ENCODE measurements at places on chromosomes 11 and 22.

- no peak for DNase-seq
These were observed 178.7 kb downstream of the CADM1 start for GRCh38 chr11:115325523-115325922.

DNA sequence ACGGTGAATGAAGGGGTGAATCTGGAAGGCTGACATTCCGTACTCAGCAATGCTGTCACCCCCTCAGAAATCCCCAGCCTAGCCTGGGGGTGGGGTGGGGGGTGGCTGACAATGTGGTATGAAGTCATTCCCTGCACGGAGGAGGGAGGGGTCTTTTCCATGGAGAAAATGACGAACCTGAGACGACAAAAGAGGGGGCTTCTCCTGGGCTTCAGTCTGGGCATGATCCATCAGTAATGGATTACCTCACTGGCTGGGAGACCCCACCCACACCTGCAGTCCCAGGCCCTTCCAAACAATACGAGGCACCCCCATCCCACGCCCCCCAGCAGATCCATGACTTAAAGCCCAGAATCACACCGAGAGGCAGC lies 1.0 kb downstream of the KIAA0930 start:
- no peak for DNase-seq

DNA sequence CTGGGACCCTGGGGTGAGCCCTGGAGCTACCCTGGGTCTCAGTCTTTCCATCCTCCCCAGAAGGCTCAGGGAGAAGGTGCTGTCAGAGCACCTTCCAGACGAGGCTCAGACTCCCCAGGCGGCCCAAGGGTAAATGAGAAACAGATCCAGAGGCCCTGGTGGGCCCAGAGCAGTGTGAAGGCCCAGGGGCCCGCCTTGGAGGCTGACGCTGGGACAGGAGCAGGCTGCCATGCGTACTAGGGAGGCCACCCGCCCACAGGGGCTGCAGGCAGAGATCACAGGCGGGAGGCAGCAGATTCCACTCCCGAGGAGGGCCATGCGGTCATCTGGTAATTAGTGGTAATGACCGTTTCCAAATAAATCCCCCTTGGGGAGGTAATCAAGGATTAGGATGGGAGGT lies 5.2 kb downstream of the WNT11 start:
- DNase-seq, result no peak

DNA sequence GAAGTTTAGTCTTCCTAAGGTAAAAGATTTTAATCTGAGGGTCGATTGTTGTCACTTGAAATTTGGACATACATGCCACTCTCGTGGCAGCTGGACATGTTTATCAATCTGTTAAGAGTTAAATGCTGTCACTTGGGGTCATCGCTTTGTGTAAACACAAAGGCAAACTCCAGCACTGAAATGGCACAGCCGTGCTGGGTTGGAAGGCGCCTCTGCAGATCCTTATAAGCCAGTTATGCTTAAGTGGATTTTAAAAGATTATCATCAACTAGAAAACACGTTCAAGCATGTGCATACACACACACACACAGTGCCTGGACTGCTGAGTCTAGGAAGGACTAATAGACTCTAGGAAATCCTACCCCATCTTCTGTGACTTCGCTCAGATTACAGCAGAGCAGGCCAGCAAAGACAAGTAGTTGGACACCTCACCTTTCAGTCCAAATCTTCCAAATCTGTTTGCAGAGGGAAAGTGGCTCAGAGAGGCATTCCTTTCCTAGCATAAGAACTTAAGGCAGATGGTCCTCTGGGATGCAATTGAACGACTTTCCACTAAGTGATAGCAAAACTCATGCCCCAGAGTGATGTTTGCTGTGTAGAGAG lies 83.7 kb downstream of the CACNG2 start:
- no peak for DNase-seq

DNA sequence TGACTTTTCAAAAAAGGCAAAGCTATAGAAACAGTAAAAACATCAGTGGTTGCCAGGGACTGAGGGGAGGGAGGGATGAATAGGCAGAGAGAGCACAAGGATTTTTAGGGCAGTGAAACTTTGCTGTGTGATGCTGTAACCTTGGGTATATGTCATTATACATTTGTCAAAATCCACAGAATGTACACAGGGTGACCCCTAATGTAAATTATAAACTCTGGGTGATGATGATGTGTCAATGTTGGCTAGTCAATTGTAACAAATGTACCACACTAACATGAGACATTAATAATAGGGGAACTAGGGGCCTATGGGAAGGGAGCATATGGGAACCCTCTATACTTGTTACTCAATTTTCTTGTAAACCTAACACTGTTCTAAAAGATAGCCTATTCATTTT lies 24.8 kb downstream of the RIBC2 start:
- no peak for DNase-seq

GRCh38 chr11:64364435-64364834 lies 5.5 kb downstream of the RPS6KA4 start:
- no peak for DNase-seq

- DNase-seq, result peak; percentile 68
These were observed 5.4 kb downstream of the GRK2 start for GRCh38 chr11:67271541-67272284.

DNA sequence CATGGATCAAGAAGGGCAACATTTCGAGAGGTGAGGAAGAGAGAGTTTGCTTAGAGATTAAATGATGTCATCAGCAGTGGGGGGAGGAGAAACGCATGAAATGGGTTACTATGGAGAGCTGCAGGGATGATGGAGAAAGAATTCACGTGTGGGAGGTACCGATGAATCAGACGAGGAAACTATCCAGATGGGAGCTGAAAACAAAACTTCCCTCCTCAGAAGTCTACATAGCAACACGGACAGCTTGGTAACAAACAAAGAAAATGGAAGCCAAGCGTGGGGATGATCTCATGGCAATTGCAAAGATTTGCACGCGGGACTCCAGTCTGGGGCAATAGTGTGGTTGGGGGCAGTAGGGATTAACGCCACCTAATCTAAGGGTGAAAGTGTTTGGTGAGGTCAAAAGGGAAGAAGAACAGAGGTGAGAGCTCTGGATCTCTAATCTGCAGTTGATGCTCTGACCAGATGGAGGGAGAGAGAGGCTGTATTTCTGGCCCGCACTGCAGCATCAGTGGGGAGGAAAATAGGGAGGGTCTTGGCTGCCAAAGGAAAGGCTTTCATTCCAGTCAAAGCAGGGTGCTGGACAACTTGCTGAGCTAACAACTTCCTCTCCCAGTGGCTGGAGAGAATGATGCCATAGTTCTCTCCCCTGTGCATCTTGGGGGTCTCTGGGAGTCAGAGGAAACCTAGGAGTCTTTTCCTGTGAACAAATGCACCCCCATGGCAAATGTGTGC lies 43.4 kb upstream of the CSNK2A3 start:
- DNase-seq, result no peak

GRCh38 chr11:8631395-8632118 lies 37.5 kb upstream of the STK33 start:
- no peak for DNase-seq

DNA sequence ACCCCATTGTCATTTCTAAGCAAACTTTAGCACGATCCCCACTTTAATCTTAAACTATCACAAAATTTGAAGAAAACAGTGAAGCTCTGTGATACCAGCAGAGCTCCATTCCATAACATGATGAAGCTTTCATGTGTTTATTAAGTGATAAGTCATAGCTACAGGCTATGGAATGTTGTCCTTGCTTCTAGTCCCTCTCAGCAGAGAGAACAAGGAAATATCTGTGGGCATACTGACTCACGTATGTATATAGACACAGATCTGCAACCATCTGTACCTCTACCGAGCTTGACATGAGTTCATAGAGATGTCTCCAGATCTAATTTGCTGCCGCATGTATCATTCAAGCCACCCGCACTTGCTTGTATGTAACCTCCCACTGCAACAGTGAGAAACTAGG lies 588.9 kb downstream of the ETS1 start:
- no peak for DNase-seq

DNA sequence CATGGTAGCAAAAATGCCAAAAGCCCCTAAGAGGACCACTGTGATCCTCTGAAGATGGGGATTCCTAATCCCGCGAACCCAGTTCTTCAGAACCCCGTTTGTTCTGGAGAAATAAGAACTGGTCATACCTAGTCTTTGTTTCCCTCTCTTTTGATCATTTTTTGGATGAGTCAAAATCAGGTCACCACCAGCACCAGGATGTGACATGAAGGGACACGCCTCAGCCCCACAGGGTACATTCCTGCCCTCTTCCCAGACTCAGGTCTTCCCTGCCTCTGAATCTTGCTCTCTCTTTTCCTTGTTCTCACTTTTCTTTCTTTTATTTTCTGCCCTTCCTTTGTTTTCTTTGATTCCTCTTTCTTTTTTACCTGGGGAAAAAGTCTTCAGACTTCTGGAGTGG lies 14.6 kb upstream of the ANO1 start:
- no peak for DNase-seq

GRCh38 chr22:27416511-27417420 lies 384.8 kb downstream of the MN1 start:
- DNase-seq, result no peak

DNA sequence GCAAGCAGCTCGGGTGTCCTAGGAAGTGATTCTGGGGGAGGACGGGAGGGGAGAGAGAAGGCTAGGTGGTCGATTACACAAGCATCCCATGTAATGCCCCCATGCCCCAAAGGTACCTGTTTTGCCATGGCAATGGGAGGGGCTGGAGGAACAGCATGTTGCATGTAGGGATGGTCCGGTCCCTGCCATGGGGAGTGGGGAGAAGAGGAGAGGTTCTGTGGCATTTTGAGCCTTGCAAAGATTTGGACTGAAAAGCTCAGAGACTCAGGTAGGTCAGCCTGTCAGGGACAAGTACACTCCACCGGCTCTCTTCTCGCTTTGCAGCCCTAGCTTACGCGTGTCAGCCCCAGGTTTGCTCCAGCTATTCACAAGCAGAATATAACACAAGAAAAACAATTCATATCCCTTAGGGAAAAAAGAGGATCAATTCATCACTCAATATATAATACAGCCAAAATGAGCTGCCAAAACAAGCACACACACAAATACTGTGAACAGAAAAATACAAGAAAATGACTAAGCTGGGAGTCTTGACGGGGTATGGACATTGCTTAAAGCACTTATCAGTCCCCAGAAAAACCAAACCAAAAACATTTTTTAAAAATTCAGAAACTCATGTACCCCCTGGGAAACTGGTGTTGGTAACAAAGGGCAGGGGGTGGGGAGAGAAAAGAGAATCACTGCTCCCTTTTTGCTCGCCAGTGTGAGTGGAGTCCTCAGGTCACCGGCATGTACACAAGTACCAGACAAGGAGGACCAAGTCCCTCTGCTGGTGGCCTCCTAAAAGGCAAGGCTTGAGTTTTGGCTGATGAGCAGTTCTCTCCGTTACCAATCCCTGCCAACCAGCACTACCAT lies 21.6 kb downstream of the APOL5 start:
- DNase-seq, result no peak

DNA sequence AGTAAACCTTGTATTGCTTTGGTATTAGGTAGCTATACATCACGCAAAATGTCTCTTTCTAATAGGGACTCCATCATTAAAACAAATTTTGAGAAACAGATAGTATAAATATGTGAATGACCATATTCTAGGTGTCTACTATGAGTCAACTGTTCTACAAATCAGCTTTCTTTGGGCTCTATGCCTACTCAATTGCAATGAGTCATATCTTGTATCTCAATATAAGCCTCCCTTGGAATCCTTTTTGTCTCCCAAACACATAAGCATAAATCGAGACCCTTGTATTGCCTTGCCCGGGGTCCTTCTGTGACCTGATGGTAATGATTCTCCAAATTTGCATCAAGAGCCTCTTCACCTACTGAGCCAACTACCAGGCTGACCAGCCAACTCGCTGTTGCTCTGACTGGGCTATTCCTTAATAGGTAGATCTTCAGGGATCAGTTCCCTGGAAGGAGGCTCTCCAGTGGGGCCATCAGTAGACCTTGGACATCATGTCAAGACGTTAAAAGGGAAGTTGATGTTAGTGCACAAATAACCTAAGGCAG lies 22.2 kb downstream of the BLID start:
- DNase-seq, result no peak

DNA sequence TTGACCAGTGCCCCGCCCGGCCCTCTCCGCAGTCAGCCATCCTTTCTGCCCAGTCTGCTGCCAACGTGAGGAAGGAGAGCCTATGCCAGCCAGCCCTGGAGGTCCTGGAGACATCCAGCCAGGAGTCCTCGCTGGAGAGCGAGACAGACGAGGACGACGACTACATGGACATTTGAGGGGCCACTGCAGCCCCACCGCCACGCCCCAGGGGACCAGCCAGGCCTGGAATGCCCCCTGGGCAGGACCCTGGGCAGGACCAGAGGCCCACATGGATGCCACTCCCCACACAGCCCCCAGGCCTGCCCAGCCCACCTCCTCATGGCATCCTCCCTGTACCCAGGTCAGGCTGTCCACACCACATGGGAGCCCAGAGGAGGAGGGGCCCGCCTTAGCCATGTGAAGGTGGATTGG lies 3.3 kb upstream of the SUSD2 start:
- DNase-seq, result no peak

Data from CD8-positive, alpha-beta memory T cell (primary cell).